ENCODE measurements at places on chromosomes 2 and 18. TPM values are rescaled to one million over a fixed set of nuclear protein-coding genes. Genes with fewer than 3 reads are reported as not detected.

DNA sequence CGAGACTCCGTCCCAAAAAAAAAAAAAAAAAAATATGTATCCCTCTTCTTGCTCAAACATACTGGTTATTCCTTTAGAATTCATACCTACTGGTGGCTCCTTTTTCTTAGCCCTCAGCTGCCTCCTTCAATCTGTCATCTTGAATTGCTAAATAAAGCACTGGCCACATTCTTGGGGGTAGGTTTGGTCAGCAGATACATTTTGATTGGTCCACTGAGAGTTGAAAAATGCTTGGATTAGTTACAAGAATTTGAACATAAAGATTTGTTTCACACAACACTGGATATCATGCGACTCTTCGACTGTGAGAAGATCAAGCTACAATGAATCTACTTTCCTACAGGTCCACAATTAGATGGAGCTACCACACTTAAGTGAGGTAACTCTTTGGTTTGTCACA lies 906.1 kb upstream of the SLC39A10 start:
- DNase-seq: no peak

DNA sequence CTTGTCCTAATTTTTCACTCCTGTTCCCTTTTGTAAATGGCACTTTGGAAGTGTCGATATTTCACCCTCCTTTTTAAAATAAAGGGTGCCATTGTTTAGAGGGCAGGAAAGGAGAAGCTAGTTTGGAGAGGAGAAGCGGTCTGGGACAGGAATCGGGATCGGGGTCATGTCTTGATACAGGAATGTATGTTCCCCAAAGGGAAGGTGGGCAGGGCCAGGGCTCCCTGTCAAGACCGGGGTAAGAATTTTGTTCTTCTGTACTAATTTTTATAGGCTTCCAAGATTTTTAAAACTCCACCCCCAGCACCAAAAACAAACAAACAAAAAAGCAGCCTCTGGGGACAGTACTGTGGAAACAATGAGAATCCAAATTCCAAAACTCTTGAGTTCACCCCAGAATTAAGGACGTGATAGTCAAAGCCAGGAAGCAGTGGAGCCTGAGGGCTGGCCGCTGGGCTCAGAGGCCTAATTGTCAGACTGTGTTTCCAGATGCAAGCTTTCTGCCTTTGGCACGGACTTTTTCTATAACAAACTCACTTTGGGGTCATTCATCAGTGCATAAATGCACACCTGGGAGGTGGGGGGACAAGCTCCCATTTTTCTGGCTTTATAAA lies 250.4 kb upstream of the SIX2 start:
- no peak for DNase-seq

DNA sequence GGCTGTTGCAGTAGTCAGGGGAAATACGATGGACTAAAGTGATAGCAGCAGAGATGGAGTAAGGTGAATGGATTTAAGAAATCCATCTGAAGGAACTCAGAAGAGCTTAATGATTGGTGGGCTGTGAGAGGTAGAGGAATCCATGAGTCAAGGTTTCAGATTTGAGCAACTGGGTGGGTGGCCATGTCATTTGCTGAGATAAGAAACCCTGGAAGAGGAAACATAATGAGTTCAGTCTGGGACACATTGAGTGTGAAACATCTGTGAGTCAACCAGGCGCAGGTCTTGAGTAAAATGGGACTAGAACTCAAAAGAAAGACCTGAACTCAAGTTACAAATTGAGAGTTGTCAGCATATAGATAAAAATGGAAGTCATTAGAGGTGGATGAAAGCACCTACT lies 19.7 kb upstream of the ASNSD1 start:
- DNase-seq: no peak

GRCh38 chr2:173752152-173752551 lies 213.0 kb downstream of the SP3 start:
- peak; percentile 34 for DNase-seq

DNA sequence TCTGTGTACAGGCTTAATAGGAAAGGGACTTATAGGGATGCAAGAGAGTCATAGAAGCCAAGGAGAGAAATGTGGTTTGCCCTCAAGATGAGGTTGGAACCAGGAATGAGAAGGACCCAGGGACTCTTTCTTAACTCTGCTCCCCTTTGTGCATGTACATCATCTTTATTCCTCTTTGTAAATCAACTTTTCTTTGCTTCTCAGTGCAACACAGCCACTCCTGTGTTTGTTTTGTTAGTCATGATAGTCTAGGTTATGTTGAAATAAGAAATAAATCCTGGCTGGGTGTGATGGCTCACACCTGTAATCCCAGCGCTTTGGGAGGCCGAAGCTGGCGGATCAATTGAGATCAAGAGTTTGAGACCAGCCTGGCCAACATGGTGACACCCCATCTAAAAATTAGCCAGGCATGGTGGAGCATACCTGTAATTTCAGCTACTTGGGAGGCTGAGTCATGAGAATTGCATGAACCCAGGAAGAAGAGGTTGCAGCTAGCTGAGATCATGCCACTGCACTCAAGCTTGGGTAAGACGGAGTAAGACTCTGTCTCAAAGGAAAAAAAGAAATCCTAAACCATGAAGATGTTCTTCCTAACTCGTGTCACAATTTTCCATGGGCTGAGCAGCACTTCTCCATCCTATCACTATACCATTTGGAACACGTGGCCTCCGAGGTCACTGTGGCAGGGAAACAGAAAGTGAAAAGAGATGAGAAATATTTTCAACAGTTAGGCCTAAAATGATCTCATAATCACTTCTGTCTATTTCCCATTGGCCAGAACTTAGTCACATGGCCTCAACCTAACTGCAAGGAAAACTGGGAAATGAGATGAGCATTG lies 73.0 kb upstream of the TMEM17 start:
- DNase-seq: peak; percentile 86

DNA sequence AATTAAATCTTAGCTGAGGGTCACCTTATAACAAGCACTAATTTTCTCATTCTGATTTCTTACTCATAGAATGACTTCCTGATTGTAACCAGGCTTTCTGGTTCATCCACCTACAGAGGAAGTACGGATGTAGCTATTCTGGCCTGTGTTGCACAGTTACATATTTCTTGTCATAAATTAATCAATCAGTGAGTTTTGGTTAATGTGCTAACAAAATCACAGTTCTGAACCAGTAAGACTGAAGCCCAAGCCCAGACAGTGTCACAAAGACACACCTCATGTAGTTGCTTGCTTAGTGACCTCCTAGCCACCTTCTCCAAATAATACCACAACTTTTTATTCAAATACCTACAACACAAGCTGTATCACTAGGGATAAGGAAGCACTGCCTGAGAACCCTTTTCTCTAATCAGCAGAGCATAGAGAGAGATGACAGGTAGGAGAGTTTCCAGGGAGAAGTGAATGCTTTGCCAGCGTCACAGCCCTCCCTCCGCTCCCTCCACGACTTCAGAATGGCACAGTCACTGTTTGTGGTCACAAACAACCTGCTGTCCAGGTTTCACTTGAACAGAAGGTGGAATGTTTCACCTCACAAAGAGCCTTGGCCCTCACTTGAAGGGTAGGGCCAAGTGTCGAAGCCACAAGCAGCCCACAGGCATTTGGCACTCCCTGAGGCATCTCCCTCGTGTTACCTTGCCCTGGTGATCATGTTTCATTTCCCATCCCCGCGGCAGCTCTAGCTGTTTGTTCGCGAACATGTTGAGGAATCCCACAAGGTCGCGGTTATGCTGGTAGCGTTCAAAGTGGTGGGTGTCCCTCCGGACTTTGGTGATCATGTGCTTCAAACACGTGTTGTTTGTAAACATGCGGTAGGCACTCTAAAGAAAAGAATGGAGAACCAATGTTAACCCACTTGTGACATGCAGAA lies 120.8 kb upstream of the STK17B start:
- DNase-seq: peak; percentile 87

GRCh38 chr2:220499225-220499624 lies 871.8 kb downstream of the SLC4A3 start:
- peak; percentile 65 for DNase-seq

DNA sequence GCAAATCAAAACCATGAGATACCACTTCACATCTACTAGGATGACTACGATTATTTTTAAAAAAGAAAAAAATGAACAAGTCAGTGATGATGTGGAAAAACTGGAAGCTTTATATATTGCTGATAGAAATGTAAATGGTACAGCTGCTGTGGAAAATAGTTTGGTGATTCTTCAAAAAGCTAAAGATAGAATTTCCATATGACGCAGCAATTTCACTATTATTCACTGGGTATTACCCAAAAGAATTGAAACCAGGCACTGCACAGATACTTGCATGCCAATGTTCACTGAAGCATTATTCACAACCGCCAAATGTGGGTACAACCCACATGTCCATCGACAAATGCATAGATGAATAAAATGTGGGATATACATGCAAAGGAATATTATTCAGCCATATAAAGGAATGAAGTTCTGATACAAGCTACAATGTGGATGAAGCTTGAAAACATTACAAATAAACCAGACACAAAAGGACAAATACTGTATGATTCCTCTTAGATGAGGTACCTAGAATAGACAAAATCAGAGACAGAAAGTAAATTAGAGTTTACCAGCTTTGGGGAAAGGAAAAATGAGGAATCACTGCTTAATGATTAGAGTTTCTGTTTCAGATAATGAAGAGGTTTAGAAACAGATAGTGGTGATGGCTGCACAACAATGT lies 11.1 kb downstream of the RTTN start:
- DNase-seq: no peak

DNA sequence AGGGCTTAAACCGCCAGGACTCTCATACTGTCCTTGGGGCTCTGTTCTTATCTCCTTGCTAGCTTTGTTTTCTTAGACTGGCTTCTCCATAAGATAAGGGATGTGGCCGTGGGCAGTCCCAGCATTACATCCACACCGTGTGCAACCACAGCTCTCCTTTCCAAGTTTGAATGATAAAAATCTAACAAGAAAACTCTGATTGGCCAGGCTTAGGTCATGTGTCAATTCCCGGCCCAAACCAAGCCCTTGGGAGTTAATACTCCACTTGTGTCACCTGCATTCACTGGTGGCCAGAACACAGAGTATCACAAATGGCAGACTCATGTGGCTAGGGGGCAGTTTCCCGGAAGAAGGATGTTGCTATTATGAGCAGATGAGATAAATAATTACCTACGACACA lies 43.2 kb upstream of the KDM3A start:
- no peak for DNase-seq

GRCh38 chr18:73621091-73621490 lies 526.5 kb downstream of the FBXO15 start:
- DNase-seq: no peak

- no peak for DNase-seq
These were observed 1.7 kb downstream of the EMILIN2 start for GRCh38 chr18:2848247-2849246.

DNA sequence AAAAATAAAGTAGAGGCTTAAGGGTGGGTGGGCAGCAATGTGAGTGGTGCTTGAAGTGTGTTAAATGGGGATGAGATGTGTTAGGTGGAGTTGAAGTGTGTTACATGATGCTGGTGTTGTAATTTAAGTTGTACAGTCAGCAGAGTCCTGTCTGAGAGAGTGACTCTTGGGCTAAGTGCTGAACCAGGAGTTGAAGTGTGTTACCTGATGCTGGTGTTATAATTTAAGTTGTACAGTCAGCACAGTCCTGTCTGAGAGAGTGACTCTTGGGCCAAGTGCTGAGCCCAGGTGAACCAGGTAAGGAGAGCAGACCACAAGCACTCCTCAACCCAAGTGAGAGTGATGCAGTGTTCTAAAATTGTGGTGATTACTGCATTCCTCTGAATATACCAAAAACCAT lies 40.6 kb downstream of the LCLAT1 start:
- DNase-seq: no peak

DNA sequence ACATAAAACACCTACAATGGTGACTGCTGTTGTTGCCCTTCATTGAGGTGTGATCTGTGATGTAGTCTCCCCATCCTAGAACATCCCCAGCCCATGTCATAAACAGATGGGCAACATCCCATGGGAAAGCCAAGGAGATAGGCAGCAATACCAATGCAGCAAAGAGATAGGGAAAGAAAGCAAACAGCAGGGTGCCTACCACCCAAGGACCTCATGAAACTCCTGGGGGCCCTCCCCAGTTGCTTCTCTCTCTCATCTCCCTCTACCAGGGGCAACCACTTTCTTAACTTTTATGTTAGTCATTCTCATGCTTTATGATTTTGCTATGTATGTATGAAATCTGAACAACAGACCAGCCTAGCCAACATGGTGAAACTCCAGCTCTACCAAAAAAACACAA lies 8.1 kb upstream of the ITPRIPL1 start:
- no peak for DNase-seq

GRCh38 chr2:62209427-62209991 lies 13.6 kb downstream of the B3GNT2 start:
- DNase-seq: no peak

- DNase-seq: no peak
These were observed 630 bp upstream of the PPP1R1C start for GRCh38 chr2:181984814-181985631.

GRCh38 chr2:181104512-181105115 lies 124.2 kb downstream of the UBE2E3 start:
- peak; percentile 63 for DNase-seq

GRCh38 chr2:162065767-162066166 lies 8.2 kb downstream of the DPP4 start:
- no peak for DNase-seq

Gene COL5A2
- total RNA-seq: 7.4 TPM

Gene GPR45
- total RNA-seq: not detected

Gene PRLH
- not detected for total RNA-seq

Gene INSIG2
- 15.0 TPM for total RNA-seq

Gene SESTD1
- total RNA-seq: 58.5 TPM

Gene COL3A1
- not detected for total RNA-seq

Measured in MCF 10A (cell line).